Caco-2 (cell line): ENCODE measurements at places on chromosomes 5 and 9. TPM values are rescaled to one million over a fixed set of nuclear protein-coding genes. Genes with fewer than 3 reads are reported as not detected.
A peak's percentile ranks its signal among the peaks of the same experiment; 100 is the strongest.

Gene CARTPT
- total RNA-seq, result not detected in 2 replicates

Gene RLN1
- 0.44 TPM in 1 of 2 replicates, not detected in the other for total RNA-seq

Gene ADAMTS13
- 5.3 and 6.2 TPM in 2 replicates for total RNA-seq

Gene CNTFR
- total RNA-seq, result 0.26 and 0.39 TPM in 2 replicates

Gene LHX2
- 2.6 and 4.0 TPM in 2 replicates for total RNA-seq

Gene PCDHB16
- total RNA-seq, result 0.07 TPM in 1 of 2 replicates, not detected in the other

Gene INSL4
- total RNA-seq, result not detected in 2 replicates

Gene MCTP1
- 3.2 TPM in 2 replicates for total RNA-seq

Gene PCDHB15
- total RNA-seq, result 0.21 TPM in 1 of 2 replicates, not detected in the other

Gene S1PR3
- 0.95 and 1.00 TPM in 2 replicates for total RNA-seq

- DNase-seq, result no peak
- no peaks in the 10 kb centered on the region for H3K36me3 ChIP-seq
- no peak overlapping the region for H3K27ac ChIP-seq
- peaks cover 5% of the 10 kb centered on the region; the same call in 1 of the 2 replicates for H3K4me1 ChIP-seq
- no peaks in the 10 kb centered on the region for H3K27me3 ChIP-seq
Observed at GRCh38 chr9:2758162-2758897, 41.0 kb downstream of the KCNV2 start.

DNA sequence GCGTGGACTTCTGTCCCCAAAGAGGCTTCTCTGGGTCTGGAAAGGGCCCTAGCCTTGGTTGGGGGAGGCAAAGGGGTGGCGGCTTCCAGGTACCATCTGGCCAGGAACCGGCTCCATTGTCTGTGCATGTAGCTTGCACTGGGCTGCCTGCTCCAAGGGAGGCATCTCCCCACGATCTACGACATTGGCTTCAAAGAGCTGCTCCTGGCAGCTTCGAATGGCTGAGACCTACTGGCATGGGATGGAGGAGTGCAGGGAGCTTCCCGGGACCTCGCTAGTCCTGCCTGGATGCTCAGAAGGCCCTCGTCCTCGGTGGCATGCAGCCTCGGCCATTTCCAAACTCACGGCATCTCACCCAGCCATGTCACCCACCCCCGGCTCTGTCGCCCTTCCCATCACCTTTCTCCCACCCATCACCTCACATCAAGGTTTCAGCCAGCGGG, 137.8 kb downstream of the KCNIP1 start:
- no peak overlapping the region for H3K4me3 ChIP-seq
- no peaks in the 10 kb centered on the region; the same call in 1 of the 2 replicates for H3K27me3 ChIP-seq
- H3K36me3 ChIP-seq, result no peaks in the 10 kb centered on the region; the same call in 1 of the 2 replicates
- H3K4me1 ChIP-seq, result no peaks in the 10 kb centered on the region
- no peak for DNase-seq

DNA sequence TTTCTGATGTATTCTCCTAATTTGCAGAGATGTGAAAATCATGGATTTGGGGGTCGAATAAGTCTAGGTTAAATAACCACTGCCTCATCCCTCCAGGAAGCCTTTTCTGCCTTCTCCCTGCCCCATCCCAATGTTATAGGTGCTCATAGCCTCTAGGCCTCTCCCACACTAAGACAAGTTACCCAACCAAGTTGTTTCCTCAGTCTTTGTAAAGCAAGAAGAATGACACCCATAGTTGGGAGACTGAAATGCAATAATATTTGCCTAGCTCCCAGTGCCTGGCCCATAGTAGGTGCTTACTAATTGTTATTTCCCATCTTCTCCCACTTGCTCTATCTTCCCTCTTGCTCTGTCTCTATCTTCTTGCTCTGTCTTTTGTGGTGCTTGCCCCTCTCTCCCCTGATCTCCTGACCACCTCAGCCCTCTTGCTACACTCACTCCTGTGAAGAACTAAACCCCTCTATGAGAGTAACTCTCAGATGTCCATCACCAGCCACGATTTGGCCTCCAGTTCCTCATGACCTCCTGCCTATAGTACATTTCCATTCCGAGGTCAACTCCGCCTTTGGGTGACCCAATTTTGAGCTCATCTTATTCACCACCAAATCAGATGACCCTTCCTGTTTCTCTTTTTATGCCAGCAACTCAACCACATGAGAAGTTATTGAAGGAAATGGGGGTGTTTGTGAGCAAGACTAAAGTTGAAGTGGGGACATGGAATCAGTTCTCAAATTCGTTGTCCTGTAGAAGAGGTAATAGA, 7.0 kb downstream of the AFAP1L1 start:
- no peaks in the 10 kb centered on the region for H3K36me3 ChIP-seq
- H3K27me3 ChIP-seq, result no peaks in the 10 kb centered on the region
- no peak overlapping the region for H3K27ac ChIP-seq
- no peak for DNase-seq

DNA sequence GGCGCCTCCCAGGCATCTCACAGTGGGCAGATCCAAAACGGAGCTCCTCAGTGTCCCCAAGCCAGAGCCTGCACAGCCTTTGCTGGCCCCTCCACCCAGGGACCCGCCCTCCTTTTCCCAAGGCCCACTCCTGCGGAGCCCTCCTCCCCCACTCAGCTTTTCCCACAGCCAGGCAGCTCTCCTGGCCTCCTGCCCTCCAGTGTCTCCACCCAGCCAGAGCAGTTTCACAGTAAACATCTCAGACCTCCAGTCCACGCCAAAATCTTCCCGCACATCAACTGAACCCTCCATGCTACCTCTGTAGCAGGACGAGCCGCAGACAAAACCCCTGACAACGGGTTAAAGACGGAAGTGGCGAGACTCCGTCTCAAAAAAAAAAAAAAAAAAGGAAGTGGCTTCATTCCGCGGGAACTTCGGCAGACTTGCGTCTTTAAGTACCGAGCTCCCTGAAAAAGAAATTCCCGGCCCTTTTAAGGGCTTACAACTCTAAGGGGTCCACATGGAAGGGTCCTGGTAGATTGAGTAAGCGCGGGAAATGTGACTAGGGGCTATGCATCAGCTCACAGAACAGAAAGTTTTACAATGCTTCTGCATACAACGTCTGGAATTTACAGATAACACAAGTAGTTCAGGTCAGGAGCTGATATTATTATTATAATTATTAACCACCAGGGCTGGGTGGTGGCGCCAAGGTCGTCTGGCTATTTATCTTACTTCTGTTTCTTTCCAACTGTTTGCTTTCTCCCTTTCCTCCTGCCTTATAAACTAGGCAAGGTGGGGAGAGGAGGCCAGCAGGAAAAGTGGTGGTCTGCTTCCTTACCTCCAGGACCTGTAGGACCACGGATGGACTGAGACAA, 11.4 kb upstream of the GRIN1 start:
- H3K4me3 ChIP-seq, result peak overlapping the region; percentile 87
- H3K36me3 ChIP-seq, result no peaks in the 10 kb centered on the region
- no peaks in the 10 kb centered on the region for H3K27me3 ChIP-seq
- H3K27ac ChIP-seq, result peak overlapping the region; percentile 89
- 0 out of 2 replicates have a peak, but pooled peaks cover 9% of the 10 kb centered on the region for H3K4me1 ChIP-seq

- H3K4me1 ChIP-seq, result no peaks in the 10 kb centered on the region
- H3K36me3 ChIP-seq, result no peaks in the 10 kb centered on the region
- H3K4me3 ChIP-seq, result no peak overlapping the region
- no peak for DNase-seq
- no peaks in the 10 kb centered on the region for H3K27me3 ChIP-seq
Observed at GRCh38 chr5:143041461-143041860, 271.3 kb downstream of the ARHGAP26 start.

- peak; percentile 51 for DNase-seq
- no peaks in the 10 kb centered on the region for H3K27me3 ChIP-seq
- H3K36me3 ChIP-seq, result no peaks in the 10 kb centered on the region
Observed at GRCh38 chr9:133727277-133727875, 10.8 kb downstream of the SARDH start.

GRCh38 chr5:134275822-134276221, 49.9 kb upstream of the PPP2CA start:
- no peak overlapping the region for H3K27ac ChIP-seq
- H3K4me3 ChIP-seq, result no peak overlapping the region

GRCh38 chr5:25027526-25027925, 382.7 kb upstream of the CDH10 start:
- H3K27ac ChIP-seq, result no peak overlapping the region
- no peaks in the 10 kb centered on the region for H3K36me3 ChIP-seq
- DNase-seq, result no peak
- no peaks in the 10 kb centered on the region for H3K4me1 ChIP-seq
- H3K4me3 ChIP-seq, result no peak overlapping the region
- H3K27me3 ChIP-seq, result no peaks in the 10 kb centered on the region

- no peaks in the 10 kb centered on the region for H3K27me3 ChIP-seq
- H3K36me3 ChIP-seq, result no peaks in the 10 kb centered on the region; the same call in 1 of the 2 replicates
- peak overlapping the region; percentile 35 for H3K4me3 ChIP-seq
- peak overlapping the region; percentile 77 for H3K27ac ChIP-seq
- peaks cover 48% of the 10 kb centered on the region for H3K4me1 ChIP-seq
Observed at GRCh38 chr9:109013679-109014607, 644 bp upstream of the CTNNAL1 start.

DNA sequence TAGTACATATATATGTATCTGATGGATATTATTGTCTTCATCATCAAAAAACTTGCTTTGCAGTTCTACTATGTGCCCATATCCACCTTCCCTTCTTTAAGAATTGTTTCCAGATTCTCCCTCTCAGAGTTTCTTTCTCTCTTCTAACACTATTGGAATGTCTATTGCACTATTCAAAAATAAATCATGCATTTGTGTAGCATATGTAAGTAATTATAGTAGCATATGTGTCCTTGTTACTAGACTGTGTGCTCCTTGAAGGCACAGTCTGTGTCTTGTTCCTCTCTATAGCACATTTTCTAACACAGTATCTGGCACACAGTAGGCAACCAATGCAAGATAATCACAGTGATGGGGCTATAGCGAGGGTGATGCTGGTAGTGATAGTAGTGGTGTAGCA, 43.4 kb upstream of the TRIM32 start:
- peaks cover 19% of the 10 kb centered on the region; the same call in 1 of the 2 replicates for H3K4me1 ChIP-seq
- H3K27ac ChIP-seq, result no peak overlapping the region
- no peak overlapping the region for H3K4me3 ChIP-seq
- no peaks in the 10 kb centered on the region for H3K36me3 ChIP-seq

GRCh38 chr9:71929223-71929622, 17.8 kb downstream of the C9orf85 start:
- H3K27ac ChIP-seq, result no peak overlapping the region
- DNase-seq, result no peak
- no peak overlapping the region for H3K4me3 ChIP-seq
- H3K27me3 ChIP-seq, result no peaks in the 10 kb centered on the region
- no peaks in the 10 kb centered on the region for H3K4me1 ChIP-seq

- H3K4me1 ChIP-seq, result no peaks in the 10 kb centered on the region
- H3K27ac ChIP-seq, result no peak overlapping the region
- DNase-seq, result no peak
- no peak overlapping the region for H3K4me3 ChIP-seq
- H3K27me3 ChIP-seq, result peaks cover 2% of the 10 kb centered on the region; the same call in 1 of the 2 replicates
Observed at GRCh38 chr5:178515776-178516503, 74.3 kb downstream of the COL23A1 start.

- no peaks in the 10 kb centered on the region for H3K4me1 ChIP-seq
- H3K27ac ChIP-seq, result no peak overlapping the region
- DNase-seq, result no peak
- H3K36me3 ChIP-seq, result no peaks in the 10 kb centered on the region
- H3K27me3 ChIP-seq, result no peaks in the 10 kb centered on the region
Observed at GRCh38 chr5:59721741-59722140, 171.8 kb downstream of the PDE4D start.

GRCh38 chr5:113255105-113255504, 179.7 kb downstream of the TSSK1B start:
- DNase-seq, result no peak
- H3K4me1 ChIP-seq, result no peaks in the 10 kb centered on the region
- H3K27ac ChIP-seq, result no peak overlapping the region
- H3K27me3 ChIP-seq, result no peaks in the 10 kb centered on the region
- no peaks in the 10 kb centered on the region for H3K36me3 ChIP-seq
- H3K4me3 ChIP-seq, result no peak overlapping the region

- H3K4me3 ChIP-seq, result peak overlapping the region; percentile 80
- peaks cover 3% of the 10 kb centered on the region; the same call in 1 of the 2 replicates for H3K36me3 ChIP-seq
- no peak for DNase-seq
- H3K27ac ChIP-seq, result no peak overlapping the region
- H3K4me1 ChIP-seq, result peaks cover 10% of the 10 kb centered on the region
- H3K27me3 ChIP-seq, result no peaks in the 10 kb centered on the region
Observed at GRCh38 chr5:1521671-1522600, 1.8 kb downstream of the LPCAT1 start.

- no peaks in the 10 kb centered on the region for H3K36me3 ChIP-seq
- H3K4me1 ChIP-seq, result no peaks in the 10 kb centered on the region
- no peak overlapping the region for H3K27ac ChIP-seq
- DNase-seq, result no peak
Observed at GRCh38 chr5:15249152-15249551, 250.8 kb upstream of the FBXL7 start.

GRCh38 chr5:13533833-13534232, 410.7 kb downstream of the DNAH5 start:
- no peaks in the 10 kb centered on the region for H3K4me1 ChIP-seq
- no peak overlapping the region for H3K4me3 ChIP-seq
- H3K36me3 ChIP-seq, result no peaks in the 10 kb centered on the region
- DNase-seq, result no peak
- H3K27me3 ChIP-seq, result no peaks in the 10 kb centered on the region
- no peak overlapping the region for H3K27ac ChIP-seq

DNA sequence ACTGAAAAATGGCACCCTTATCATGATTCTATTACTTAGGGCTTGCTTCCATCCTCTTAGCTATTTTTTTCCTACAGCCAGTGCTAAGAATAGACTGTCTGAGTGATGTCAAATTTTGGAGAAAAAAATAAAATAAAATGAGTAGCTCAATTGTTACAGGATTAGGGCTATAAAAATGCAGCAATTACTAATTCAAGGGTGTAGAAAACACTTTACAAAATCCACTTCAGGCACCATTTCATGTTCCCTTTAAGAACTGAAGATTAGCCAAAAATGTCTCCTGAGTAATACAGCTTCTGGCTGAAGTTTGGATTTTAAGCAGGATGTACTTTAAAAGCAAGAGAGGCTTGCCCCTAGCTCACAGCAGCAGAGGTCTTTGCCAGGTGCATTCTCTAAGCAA, 240.5 kb upstream of the IRX1 start:
- no peak overlapping the region for H3K4me3 ChIP-seq
- no peak for DNase-seq
- H3K4me1 ChIP-seq, result no peaks in the 10 kb centered on the region

DNA sequence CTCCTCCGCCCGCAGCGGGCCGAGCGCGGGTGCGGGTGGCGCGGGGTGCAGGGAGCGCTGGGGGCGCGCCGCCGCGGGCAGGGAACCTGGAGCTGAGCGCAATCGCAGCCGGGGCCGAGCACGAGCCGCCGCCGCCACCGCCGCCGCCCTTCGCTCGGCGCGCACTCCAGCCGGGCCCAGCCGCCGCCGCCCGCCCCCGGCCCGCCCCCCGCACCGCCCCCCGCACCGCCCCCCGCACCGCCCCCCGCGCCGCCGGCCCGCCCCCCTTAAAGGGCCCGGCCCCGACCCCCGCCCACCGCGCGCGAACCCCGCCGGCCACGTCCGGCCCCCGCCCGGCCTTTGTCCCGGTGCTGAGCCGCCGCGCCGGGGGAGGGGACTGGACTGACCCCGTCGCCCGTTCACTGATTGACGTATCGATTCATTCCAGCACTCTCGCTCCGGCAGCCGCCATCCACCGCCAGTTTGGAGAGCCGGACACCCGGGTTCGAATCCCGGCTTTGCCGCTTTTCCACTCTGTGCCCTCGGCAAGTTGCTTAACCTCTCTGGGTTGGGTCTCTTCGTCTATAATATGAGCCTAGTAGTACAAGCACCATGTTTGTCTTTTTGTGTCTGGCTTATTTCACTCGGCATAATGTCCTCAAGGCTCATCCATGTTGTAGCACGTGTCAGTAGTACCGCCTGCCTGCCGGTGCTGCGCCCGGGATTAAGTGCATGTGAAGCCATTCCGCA, at the start of gene SH3PXD2B:
Gene SH3PXD2B (minus strand): TSS at position 168 of the 729 bp plus-strand sequence. CDS start 173 bp downstream, outside the sequence.
- H3K27me3 ChIP-seq, result no peaks in the 10 kb centered on the region
- H3K27ac ChIP-seq, result peak within 1 kb of the TSS; percentile 40
- H3K4me1 ChIP-seq, result 0 out of 2 replicates have a peak, but pooled peaks cover 4% of the 10 kb centered on the region
- peak; percentile 83 for DNase-seq
